ENCODE measurements at places on chromosomes 2 and 18.
A peak's percentile ranks its signal among the peaks of the same experiment; 100 is the strongest.

GRCh38 chr18:78955051-78955450 is 24.6 kb upstream of the SALL3 start:
- DNase-seq, result no peak

- DNase-seq, result no peak
These were observed 39.2 kb upstream of the MRPL19 start for GRCh38 chr2:75607400-75607798.

DNA sequence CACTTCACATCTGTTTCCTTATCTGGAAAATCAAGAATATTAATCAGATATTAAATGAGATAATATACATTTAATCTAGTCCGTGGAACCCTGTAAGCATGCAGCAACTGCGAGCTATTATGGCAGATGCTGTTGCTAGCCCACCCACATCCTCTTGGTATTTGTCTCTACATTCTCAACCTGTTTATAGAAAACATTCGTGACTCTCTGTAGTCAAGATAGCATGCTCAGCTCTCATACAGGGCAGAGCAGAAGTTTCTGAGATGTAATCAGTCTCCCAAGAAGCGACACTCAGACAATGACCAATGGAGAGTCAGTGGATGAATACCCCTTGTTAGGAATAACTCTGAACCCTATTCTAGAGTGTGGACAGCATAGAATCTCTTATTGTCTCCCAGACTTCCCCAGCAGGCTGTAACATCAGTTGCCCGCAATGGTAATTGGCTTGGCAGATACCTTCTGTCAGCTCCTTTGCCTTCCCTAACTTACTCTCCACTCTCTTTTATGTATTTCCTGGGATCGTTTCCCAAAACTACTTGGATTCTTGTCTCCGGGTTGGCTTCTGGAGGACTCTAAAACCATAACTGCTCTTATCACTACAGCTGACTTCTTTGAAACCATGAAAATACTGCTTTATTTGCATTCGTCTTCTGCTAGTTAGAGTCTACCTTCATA is 400.7 kb upstream of the TNP1 start:
- DNase-seq, result no peak

GRCh38 chr2:238900511-238900910 is 52.6 kb downstream of the TWIST2 start:
- DNase-seq, result no peak

- DNase-seq, result no peak
These were observed 82.0 kb downstream of the GPD2 start for GRCh38 chr2:156518138-156518537.

DNA sequence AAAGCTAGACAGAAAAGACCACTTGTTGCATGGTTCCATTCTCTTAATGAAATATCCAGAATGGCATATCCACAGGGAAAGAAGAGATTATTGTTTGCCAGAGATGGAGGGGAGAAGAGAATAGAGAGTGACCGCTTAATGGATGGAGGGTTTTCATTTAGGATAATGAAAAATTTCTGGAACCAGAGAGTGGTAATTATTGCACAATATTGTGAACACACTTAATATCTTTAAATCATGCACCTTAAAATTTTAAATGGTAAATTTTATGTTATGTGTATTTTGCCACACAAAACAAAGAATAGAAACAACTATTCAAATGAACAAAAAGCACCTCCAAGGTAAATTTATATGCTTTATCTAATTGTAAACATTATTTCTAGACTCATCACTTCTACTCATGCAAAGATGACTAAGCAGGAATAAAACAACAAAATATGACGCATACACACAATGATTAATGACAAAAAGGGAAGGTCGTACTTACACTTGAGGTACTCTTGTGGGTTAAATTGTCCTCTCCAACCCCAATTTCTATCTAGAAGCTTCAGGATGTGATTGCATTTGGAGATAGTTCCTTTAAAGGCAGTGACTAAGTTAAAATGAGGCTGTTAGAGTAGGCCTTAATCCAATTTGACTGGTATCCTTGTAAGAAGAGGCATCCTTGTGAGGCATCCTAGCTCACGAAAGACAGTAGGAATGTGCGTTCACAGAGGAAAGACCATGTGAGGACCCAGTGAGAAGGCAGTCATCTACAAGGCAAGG is 18.7 kb upstream of the DHRS9 start:
- DNase-seq, result no peak

GRCh38 chr18:63395503-63395902 is 26.8 kb downstream of the VPS4B start:
- DNase-seq, result no peak

GRCh38 chr2:104939570-104940217 is 85.8 kb downstream of the POU3F3 start:
- DNase-seq, result no peak

- no peak for DNase-seq
These were observed 5.0 kb downstream of the EVX2 start for GRCh38 chr2:176078541-176079284.

DNA sequence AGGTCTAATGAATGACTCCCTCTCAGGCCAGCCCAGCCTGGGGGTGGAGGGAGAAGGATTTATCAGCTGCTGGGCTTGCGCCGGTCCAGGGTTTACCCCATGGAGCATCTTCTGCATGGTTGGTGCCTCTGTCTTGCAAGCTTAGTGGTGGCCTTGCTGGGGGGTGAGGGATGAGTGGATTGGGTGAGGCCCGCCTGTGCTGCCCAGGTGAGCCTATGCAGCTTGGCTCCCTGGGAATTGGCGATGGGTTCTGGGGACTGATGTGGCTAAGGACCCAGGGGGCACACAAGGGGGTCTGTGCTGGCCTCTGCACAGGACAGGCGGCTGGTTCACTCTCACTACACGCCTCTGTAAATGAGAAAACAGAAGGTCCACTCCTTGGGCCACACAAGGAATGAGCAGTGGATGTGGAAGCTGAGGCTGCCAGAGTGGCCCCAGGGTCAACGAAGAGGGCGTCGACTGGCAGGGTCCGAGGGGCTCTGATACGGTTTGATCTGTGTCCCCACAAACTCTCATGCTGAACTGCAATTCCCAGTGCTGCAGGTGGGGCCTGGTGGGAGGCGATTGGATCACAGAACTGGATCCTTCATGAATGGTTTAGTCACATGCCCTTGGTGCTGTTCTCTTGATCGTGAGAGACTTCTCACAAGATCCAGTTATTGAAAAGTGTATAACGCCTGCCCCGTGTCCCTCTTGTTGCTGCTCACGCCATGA is 151.6 kb upstream of the HDAC4 start:
- DNase-seq, result no peak

- no peak for DNase-seq
These were observed 46.5 kb upstream of the RAB31 start for GRCh38 chr18:9661564-9661963.

DNA sequence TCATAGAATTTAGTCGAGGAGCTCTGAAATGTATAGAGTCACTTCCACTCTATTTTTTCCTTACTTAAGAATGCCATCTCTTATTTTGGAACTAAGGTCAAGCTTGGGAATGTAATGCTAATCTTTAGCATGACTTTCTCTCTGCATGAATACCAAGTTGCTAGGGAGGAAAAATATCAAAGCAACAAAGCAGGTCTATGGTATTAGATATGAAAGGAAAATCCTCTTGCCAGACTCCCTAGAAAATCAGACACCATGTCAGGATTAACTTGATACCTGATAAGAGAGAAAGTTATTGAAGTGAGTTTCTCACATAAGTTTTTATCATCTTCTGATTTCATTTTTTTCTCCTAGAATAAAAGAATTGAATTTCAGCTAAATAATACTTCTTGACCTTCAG is 341.7 kb upstream of the ZNF804A start:
- no peak for DNase-seq

- no peak for DNase-seq
These were observed 92.0 kb downstream of the ARMC9 start for GRCh38 chr2:231290321-231291015.

DNA sequence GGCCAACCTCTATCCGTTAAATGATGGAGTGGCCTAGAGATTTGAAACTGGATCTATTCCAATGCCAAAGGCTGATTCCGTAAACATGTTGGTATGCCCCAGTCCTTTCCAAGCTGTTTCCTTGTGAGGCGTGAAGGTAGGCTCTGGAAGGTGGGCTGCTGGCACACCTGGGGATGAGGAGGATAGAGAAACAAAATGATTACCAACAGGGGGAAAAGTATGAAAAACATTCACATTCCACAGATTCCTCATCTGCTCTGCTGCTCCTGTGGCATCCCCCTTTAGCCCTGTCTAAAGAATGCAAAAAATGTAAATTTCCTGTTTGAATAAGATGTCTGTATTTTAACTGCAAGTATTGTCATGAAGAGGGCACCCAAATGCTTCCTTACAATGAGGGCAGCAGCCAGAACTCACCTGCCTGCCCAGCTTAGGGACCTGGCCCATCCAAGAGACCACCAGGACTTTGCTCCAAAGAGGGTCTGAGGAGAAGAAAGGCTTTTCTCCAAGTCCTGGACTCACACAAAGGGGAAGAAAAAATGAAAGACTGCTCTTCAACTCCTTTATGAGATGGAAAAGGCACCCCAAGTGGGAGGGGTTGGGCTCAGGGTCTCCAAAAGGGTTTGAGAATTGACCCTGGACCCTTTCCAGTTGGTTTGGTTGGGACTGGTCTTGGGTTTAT is 132.3 kb upstream of the PELI1 start:
- DNase-seq, result no peak

GRCh38 chr2:203934041-203934492 is 2.5 kb upstream of the ICOS start:
- peak; percentile 62 for DNase-seq

- no peak for DNase-seq
These were observed 4.6 kb downstream of the HOXD1 start for GRCh38 chr2:176193048-176193447.

- DNase-seq, result no peak
These were observed 31.9 kb upstream of the GORASP2 start for GRCh38 chr2:170897108-170897507.

DNA sequence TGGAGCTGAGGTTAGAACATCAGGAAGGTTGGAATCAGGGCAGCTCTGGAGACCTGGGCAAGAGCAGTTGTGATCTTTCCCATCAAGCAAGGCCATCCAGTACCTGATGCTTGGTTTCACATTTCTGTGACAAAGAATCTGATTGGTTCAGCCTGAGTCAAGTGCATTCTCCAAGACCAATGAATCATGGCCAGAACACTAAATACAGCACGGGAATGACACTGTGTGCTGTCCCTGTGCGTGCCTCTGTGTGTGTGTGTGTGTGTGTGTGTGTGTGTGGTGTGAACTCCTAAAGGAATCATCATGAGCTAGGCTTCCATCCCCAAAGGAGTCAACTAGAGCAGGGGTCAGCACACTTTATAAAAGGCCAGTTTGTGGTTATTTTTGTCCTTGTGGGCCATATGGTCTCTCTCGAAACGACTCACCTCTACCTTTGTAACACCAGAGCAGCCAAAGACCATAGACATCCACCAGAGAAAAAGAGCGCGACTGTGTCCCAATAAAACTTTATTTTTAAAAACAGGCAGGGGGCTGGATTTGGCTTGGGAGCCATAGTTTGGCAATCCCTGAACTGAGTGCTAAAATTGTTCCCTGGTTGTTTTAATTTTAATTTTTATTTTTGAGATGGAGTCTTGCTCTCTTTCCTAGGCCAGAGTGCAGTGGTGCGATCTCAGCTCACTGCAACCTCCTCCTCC is 99.7 kb downstream of the INHBB start:
- no peak for DNase-seq

GRCh38 chr2:205198140-205198525 is 484.2 kb upstream of the NRP2 start:
- DNase-seq, result no peak

DNA sequence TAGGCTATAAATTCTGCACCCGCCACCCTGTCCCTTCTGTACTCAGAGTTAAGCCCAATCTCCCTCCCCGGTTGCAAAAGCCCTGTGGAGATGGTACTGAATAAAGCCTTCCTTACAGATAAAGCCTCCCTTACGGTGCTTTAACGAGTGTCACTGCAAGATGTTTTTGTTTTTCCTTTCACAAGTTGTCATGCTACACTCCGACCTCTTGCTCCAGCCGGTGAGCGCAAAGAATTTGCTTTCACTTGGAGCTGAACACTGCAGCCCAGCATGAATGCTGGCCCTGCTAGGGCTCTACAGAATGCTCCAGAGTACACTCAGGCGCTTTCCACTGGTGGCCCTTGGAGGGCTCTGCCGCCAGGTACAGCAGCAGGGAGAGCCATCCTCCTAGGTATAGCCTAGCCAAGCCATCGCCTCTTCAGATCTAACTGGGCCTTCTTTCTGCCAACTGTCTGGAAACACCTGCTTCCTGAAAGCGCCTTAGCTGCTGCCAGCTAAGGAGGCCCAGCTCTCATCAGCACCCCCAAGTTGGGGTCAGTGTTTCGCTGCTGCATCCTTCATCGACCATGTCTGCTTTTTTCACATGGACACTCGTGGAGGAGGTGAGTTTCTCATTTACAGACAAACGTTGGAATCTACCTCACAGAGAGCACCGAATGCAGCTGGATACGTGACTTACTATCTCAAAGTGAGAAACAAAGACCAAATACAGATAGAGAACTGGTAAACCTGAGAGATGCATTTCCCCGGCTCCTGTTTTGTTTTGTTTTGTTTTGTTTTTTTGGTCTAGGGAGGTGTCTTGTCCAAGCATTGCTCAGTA is 13.4 kb upstream of the CREG2 start:
- no peak for DNase-seq

- no peak for DNase-seq
These were observed 30.6 kb upstream of the CHRNA1 start for GRCh38 chr2:174794851-174795374.

All from stimulated activated CD4-positive, alpha-beta T cell treated with anti-CD3 and anti-CD28 coated beads, Interleukin-2, amount 100 ng/mL, for 24 hours (primary cell).